ENCODE measurements at places on chromosomes 3 and 15. TPM values are rescaled to one million over a fixed set of nuclear protein-coding genes. Genes with fewer than 3 reads are reported as not detected.
A peak's percentile ranks its signal among the peaks of the same experiment; 100 is the strongest.

DNA sequence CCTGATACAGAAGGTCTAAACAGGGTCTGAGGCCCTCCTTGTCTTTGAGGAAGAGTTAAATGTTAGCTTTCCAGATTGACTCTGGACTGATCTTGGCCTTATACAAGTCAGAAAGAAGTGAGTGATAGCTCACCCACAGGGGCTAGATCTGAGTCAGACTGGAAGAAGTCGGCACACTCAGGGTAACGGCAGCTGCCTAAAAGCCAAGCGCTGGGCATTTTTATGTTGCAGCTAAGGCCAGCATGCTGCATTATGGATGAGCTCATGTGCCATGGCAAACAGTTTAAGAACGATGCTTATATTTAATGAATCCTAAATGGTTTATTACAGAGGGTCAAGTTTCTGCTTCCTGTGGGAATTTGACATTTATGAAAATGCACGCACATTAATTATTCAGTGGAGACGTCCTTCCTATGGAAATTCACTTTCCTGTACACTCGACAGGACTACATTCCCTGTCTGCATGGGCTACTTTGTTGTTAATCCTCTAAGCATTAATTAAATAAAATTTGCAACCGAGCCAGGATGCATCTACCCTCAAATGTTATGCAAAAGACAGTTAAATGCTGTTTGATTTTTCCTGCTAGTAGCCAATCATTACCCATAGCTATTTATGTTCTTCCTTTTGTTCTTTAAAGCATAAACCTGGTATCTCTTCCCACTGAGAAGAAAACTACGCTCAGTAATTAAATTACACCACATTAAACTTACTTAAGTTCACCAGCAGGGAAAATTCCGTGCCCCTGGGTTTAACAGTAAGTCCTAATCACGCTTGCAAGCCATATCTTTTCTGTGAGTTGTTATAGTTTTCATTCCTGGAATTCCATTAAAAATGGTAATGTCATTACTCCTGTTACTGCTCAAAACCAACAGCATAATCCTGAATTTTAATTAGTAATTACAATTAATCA is 762.7 kb upstream of the CFAP20DC start:
- DNase-seq, result no peak

ERC2 gene
- total RNA-seq, result 0.28 TPM

DNA sequence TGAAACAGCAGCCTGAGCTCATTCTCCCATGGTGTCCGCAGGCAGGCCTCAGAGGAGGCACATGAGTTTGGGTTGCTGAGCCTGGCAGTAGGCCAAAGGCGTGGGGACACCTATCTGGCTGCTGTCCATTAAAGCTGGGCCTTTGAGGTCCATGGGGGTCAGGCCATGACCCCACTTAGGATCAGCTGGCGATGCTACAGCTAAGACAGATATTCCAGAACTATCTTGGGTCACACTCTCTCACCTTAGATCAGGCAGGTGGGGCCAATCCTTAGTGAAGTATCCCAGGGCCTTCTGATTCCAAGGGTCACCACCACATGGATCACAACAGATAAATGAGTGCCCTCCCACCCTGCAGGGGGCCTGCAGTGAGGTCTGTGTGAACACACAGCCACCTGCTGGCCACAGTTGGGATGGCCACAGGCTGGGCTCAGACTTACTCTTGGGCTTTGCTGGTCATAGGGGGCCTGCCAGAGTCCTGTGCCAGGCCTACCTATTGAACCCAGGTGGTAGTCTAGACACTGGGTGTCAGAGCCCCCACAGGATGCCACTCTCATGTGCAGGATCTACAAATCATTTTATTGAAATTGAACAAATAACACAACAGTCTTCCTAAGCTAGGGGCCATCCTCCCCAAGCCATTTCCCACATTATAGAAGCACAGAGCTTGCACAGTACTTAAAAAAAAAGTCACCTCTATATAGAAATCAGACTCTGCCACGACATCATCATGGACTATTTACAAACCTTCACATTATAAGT is 2.0 kb upstream of the HYAL2 start:
- DNase-seq, result no peak

GRCh38 chr3:5485427-5485826 is 297.9 kb downstream of the EDEM1 start:
- no peak for DNase-seq

MOBP gene
- total RNA-seq, result 0.05 TPM

- no peak for DNase-seq
These were observed 162.5 kb downstream of the DPH6 start for GRCh38 chr15:35383506-35383905.

DNA sequence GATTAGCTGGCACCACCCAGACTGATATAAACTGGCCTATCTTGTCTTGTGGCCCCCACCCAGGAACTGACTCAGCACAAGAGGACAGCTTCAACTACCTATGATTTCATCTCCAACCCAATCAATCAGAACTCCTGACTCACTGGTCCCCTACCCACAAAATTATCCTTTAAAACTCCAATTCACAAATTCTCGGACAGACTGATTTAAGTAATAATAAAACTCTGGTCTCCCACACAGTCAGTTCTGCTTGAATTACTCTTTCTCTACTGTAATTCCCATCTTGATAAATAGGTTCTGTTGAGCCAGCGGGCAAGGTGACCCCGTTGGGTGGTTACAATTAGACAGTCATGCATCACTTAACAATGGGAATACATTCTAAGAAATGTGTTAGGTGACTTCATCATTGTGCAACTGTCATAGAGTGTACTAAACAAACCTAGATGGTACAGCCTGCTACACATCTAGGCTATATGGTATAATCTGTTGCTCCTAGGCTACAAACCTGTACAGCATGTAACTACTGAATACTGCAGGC is 48.1 kb upstream of the MAP4 start:
- no peak for DNase-seq

- no peak for DNase-seq
These were observed 118.4 kb downstream of the ADCY5 start for GRCh38 chr3:123330441-123330991.

LRRC49 gene
- total RNA-seq, result 3.2 TPM

BOC gene
- 5.5 TPM for total RNA-seq

- DNase-seq, result peak; percentile 24
These were observed 779 bp downstream of the ST3GAL6 start for GRCh38 chr3:98763819-98764418.

Data from thymus (tissue), 14 donors.